ENCODE measurements at places on chromosomes 1 and 21.

- no peak for DNase-seq
These were observed 103.9 kb downstream of the RAVER2 start for GRCh38 chr1:64848803-64849202.

DNA sequence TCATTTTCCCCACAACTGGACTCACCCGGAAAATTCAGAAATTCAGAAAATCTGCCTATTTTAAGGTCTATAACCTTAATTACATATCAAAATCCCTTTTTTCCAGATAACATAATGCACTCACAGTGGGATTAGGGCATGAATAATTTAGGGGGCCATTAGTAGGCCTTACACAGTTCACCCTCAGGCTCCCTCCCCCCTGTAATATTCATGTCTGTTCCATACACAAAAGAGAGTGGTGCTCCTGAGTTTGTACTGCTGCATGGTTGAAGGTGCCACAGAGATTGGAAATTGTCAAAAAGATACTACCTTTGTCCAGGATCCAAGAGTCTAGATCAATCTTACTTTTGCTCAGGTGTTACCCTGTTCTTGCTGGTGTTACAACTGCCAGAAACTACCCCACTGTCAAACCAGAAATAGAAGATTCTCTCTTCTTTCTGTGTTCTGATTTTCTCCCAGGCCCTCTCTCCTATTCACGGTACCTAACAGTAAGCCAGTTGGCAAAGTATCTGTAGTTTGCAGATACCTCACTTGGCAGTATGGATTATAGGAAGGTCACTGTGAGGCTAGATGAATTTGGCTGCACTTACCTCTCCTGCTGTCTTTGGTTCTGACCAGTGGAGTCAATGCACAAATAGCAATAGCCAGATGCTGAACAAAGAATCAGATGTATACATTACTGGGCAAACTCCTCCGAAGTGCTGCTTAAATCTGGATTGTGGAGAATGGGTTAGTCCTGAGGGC is 53.2 kb downstream of the C1orf198 start:
- DNase-seq = no peak

DNA sequence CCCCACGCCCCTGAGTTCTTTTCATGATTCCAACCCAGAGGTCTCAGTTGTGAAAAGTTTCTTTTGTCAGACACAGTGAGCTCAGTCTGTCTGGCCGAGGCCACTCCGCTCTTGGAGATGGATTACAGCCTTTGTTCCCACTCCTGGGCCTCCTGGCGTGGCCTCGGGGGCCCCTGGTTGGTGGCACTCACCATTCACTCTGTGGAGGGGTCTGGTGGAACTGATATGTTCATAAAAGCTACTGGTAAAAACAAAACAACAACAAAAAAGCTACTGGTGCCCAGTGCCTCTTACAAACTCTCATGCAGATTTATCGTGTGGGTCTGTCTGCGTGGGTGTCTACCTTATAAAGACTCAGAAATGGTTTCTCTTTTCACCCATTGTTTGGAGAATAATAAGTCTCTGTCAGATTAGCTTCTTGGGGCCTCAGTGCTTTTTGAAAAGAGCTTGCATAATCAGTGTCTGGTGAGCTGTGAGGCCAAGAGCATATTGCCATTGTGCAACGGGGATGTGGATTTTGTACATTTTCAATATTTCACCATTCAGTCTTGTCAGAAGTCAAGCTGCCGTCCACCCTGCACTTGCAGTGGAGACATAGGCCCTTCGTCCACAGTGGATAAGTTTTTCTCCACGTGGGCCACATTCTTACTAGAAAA is 86.7 kb downstream of the GALNT2 start:
- no peak for DNase-seq

DNA sequence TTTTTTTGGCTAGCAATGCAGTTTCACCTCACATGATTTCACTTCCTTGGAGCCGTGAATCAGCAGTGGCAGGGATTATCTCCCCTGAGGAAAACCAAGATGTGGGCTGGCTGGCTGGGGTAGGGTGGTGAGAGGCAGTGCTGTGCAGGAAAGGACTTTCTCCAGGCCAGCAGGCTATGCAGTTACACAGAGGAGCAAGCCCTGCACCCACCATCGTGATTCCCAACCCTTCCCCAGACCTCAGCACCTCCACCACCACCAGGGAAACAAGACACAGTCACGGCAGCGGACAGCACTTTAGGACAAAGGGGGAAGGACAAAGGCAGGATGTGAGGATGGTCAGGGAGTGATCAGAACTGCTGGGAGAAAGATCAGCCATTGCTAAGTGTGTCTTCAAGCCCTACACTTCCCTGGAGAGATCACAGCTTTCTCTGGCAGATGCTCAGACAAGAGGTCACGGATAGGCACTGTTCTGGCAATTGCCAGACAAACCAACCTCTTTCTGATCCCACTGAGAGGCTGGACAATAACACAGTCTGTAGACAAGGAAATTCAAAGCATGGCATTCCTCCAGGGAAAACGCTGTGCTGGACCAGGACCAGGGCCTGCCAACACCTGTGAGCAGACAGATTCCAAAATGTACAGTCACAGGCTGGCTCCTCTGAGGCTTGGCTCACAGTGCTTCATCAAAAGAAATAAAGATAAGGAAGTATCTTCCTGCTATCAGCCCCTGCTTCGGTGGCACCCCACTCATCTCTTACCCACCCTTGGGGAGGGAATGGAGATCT is 509.4 kb downstream of the SMYD3 start:
- DNase-seq = no peak

GRCh38 chr1:69651656-69652055 is 83.9 kb downstream of the LRRC7 start:
- no peak for DNase-seq

DNA sequence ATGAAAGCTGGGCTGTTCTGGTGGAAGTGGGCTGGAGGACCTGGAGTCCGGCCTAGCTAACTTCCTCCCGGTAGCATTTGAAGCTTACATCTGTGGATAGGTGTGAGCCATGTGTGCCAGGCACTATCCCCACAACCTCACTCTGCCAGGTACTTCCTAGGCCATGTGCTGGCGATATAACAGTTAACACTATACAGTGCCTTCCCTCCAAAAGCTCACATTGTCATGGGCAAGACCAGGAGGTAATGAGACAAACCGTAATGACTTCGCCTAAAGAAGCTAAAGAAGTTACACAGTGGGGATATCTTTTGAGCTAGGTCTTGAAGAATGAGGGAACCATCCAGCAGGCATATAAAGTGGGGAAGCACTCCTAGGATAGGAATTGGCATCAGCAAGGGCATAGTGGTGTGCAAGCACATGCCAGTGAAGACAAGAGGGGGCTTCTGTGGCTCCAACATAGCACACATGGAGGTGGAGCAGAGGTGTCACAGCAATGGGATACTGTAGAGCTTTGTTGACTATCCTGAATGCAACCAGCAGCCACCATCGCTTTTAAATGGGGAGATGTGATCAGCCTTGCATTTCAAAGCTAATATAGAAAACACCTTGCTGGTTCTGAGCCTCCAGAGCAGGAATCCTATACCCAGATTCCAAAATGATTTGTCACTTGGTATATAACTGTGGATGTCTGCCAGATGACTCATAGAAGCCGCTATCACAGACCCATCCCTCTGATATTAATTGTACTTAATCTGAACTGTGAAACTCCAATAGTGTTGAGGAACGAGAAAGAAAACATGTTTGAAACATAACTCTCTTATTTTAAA is 466.3 kb downstream of the LMO4 start:
- DNase-seq = no peak

GRCh38 chr1:4444086-4444485 is 210.3 kb upstream of the AJAP1 start:
- DNase-seq = no peak

DNA sequence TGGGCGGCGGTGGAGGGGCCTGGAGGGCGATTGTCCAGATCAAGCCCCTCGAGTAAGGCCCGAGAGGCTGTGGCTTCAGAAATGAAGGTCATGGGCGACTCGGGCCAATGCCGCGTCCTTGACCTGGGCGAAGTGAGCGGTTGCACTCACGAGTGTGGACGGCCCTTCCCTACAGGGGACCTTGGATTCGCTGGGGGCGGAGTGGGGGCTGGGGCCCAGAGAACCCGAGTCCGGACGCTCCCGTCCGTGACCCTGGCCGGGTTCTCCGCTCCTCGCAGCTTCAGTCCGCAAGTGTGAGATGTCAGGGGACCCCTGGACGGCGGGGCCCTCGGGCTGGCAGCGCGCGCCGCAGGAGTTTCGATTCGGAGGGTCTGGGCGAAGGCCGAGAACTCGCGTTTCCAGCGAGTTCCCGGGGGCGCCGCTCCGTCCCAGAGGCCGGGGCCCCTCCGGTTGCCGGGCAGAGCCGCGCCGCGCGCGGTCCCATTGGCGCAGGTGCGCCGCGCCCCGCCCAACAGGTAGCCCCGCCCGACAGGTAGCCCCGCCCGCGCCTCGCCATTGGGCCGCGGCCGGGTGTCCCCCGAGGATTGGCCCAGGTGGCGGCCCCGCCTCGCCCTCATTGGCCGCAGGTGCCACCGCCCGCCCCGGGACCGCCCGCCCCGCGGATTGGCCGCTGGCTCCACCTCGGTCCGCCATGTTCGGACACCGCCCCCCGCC is at the start of gene PRKCZ:
Gene PRKCZ, plus strand, starts transcription at position 694 of the 714 bp plus-strand sequence. CDS start 220 bp downstream, outside the sequence.
- DNase-seq = peak; percentile 94

DNA sequence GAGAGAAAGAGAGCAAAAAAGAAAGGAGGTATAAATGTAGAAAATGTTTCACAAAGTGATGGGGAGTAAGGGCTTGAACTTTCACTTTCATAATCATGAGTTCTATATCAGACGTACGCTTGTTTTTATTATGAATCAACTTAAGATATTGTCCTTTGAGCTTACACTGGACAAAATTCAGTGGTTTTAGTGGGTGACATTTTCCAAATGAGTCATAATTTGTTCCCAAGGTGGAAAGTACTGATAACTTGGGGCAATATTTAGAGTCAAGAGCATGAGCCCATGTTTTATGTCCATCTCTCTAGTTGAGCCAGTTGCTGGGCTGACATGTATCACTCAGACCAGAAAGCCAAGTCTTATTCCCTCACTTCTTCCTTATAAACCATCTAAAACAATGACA is 161.6 kb downstream of the CHRM3 start:
- DNase-seq = no peak

- no peak for DNase-seq
These were observed 16.1 kb upstream of the SHCBP1L start for GRCh38 chr1:182968836-182969734.

DNA sequence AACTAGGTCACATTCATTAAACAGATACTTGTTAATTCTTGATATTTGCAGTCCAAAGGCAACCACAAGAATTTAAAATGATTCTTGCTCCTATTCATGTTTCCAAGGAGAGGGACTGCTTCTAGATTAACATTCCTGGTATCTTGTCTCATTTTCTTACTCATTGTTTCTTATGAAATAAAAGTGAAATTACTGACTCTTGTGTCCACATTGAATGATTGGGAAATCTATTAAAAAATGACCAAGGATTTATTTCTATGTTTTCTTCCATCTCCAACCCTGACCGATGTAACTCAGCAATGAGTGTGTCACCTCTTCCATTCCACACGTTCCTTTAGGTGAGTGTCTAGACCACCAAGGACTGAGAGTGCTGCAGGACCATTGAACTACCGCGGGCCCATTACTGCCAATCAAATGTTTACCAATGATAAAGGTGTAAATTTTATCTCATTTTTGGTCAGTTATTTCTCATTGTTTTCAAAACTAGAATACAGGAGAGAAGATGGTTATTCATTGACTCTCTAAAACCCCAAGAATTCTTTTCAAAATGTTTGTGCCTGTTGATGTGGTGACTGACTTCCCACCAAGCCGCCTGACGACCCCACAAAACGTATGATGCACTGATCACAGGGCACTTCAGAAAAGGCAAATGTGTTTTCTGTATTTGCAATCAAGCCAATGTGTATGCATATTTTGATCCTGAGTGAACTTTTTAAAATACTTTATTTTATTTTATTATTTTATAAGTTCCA is 414.6 kb upstream of the PTBP2 start:
- no peak for DNase-seq

GRCh38 chr1:175463853-175464252 is 271.3 kb upstream of the KIAA0040 start:
- no peak for DNase-seq

DNA sequence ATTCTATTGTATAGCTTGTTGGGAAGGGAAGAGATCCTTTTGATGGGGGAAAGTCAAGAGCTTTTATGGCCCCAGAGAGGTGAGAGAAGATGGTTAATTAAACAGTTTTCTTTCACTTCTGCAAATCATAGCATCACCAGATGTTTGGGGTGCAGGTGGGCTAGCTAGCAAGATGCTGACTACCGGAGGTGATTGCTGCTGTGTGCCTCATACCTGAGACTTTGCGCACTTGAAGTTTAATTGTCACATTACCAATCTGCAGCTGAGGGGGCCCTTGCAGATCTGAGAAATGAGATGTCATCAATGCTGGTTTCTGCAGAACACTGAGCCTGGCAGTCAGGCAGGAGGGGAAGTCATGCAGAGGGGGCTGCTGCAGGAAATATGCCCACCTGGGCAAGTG is 73.9 kb downstream of the SNRPE start:
- no peak for DNase-seq

GRCh38 chr21:44020551-44020950 is 8.4 kb downstream of the TRAPPC10 start:
- no peak for DNase-seq

- peak; percentile 80 for DNase-seq
These were observed at the start of gene RUNX1 for GRCh38 chr21:35048706-35049617. RUNX1 (minus strand) TSS chr21:35049302.

DNA sequence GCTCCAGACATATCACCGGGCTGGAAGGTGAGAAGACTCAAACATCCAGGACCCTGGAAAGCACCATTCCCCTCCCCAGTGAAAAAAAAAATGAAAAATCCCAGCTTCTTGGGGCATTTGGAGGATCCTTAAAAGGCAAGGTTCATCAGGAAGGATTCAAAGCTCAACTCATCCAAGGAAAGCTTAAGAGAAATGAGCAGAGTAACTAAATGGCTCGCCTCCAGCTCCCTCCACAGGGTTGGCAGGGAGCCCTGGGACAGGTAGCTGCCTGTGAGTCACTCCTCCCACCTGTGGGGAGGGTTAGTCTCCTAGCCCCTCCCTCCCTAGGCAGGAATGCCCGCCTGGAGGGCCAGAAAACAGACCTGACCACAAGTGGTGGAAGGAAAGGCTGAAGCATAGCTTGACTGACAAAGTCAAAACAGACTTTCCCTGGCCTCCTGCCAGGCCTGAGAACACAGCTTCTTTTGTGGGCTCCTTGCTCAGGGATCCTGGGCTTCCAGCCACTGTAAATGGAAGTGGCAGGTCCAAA is 712 bp upstream of the LAMB3 start:
- DNase-seq = peak; percentile 32

DNA sequence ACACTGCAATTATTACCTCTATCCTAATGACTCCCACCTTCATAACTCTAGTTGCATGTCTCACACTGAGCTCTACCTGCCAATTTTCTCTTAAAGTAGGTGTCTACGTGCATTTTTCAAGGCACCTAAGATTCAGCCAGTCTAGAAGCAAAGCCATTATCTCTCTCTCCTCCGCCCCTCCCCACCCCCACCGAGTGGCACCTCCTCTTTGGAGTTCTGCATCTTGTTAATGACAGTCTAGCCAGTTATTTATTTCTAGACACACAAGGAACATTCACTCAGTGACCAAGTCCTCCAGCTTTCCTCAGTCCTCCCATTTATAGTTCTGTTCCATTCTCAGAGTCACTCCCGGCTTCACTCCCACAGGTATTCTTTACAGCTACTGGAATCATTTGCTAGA is 47.6 kb downstream of the ASTN1 start:
- DNase-seq = no peak

Measured in stimulated activated CD4-positive, alpha-beta T cell treated with anti-CD3 and anti-CD28 coated beads, Interleukin-4, amount 100 ng/mL, for 4 hours (primary cell).